ENCODE measurements at places on chromosomes 7 and 10.

DNA sequence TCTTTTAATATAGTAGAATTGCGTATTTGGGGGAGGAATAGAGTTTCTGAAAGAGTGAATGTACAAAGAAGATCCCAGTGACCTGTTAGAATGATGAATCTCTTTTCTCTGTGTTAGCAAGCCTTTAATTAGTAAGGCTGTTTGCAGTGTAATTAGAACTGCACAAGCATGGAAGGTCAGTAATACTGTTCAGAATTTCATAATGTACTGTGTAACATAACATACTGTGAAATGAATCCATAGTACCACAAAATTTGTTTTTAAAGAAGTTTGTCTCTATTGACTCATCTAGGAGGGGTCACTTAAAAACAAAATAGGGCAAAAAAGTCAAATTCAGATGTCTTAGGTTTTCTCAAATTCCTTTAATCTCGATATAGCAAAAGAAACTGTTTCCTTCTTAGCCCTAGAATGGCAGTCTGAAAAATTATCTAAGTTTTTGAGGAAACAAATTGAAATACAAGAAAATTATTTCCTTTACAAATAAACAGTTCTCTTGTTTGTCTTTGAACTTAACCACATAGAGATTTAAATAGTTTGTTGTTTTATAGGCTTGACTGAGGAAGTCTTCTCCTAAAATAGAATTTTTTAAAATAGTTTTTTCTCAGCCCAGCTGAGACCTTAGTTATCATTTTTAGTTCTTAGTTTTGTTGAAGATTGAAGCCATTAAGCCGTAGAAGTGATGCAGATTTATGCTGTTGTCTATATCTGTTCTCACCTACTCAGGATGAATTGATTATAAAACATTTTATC is 12.5 kb downstream of the ADK start:
- no peak for DNase-seq

DNA sequence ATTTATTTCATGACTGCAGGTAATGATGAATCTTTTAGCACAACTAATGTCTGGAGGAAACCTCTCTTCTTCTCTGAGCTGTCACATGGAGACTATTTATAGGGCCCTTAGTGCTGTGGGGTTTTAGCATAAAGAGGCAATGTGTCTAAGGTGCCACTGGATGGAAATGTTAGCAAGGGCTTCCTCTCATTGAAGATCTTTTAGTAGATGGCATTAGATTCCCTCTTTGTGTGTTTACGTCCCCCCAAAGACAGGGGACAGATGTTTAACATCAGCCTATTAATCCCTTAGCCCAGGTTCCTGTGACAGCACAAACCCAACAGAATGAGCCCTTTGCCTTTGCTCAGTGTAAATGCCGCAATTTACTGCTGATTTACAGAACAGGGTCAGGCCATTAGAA is 208.6 kb downstream of the SKAP2 start:
- DNase-seq: no peak

GRCh38 chr10:89706011-89706410 is 4.6 kb downstream of the KIF20B start:
- no peak for DNase-seq

GRCh38 chr7:133053321-133053891 is 28.5 kb downstream of the CHCHD3 start:
- DNase-seq: no peak

GRCh38 chr10:27068217-27068891 is 31.9 kb downstream of the ANKRD26 start:
- DNase-seq: no peak

GRCh38 chr10:88100281-88100680 is 236.9 kb downstream of the PTEN start:
- no peak for DNase-seq

GRCh38 chr7:128052404-128052803 is 21.2 kb upstream of the LRRC4 start:
- DNase-seq: no peak

DNA sequence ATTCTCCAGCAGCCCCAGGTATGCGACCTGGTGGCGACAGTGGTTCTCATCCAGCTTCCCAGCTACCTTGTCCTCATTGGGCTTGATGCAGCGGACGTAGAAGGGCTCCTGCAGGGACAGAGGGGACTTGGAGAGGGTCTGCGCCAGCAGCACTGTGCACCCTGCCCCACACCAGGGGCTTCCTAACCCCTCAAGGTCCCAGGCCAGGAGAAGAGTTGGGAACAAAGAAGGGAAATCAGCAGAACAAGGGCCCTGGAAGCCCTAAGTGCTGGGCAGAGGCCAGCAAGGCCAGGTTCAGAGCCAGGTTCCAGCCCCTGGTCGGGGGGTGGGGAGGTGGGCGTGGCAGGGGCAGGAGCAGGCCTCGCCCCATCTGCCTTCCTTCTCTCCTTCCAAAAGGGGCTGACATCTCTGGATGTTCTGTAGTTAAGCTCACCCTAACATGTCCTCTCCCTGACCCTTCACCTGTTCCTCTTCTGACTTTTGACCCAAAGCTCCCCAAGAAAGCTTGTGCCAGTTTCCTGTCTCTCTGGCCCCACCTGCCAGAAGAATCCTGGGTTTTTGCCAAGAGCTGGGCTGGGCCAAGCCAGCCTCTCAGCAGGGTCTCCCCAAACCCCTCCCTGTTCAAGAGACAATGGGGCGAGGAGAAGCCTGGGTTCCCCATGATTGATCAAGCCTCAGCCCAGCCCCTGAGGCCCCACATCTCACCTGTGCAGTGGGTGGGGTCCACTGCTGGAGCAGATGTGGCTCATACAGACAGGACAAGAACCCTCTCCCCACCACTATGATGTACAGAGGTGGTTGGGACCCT is 11.9 kb downstream of the MYO1G start:
- no peak for DNase-seq
